ENCODE measurements at places on chromosomes 5 and 9. TPM values are rescaled to one million over a fixed set of nuclear protein-coding genes. Genes with fewer than 3 reads are reported as not detected.

The SCGB3A1 gene
- total RNA-seq: not detected

DNA sequence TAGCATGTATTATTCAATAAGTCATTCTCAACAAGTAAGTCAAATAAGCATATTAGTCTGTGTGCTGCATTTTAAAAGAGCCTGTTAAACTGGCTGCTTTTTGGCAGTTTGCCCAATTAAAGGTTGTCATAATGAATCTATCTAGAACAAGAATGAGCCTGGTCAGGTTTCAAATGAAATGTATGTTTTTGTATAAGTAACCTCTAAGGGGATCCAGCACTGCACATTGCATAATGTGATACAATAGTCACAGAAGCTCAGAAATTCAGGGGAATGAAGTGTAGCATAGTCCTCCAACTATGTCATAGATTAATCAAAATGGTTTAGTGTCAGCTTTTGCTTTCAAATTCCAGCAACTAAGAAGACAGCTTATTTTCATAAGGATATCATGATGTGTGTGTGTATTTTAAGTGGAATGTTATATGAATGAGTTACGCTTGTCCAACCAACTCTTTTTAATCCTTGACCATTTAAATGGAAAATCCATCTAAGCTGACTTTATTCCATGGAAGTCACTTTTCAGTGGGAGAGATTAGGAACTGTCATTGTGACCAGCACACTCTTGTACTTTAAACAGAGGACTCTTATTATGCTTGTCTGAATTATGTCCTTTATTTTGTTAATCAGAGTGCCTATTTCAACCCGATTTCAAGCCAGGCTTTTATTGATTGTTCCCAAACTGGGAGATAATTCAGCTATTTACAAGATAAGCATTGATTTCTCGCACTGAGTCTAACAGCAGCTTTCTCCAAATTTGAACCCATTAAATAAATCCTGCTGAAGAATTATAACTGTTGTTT lies 283.9 kb upstream of the ADAMTSL1 start:
- no peak overlapping the region for H3K4me3 ChIP-seq
- no peaks in the 10 kb centered on the region for H3K27me3 ChIP-seq
- DNase-seq: no peak
- no peak overlapping the region for H3K27ac ChIP-seq
- H3K36me3 ChIP-seq: no peaks in the 10 kb centered on the region

GRCh38 chr5:71652803-71653543 lies 65.8 kb downstream of the MCCC2 start:
- no peak overlapping the region for H3K27ac ChIP-seq
- no peaks in the 10 kb centered on the region for H3K27me3 ChIP-seq
- no peak overlapping the region for H3K4me3 ChIP-seq
- DNase-seq: no peak
- peaks cover 11% of the 10 kb centered on the region for H3K4me1 ChIP-seq

DNA sequence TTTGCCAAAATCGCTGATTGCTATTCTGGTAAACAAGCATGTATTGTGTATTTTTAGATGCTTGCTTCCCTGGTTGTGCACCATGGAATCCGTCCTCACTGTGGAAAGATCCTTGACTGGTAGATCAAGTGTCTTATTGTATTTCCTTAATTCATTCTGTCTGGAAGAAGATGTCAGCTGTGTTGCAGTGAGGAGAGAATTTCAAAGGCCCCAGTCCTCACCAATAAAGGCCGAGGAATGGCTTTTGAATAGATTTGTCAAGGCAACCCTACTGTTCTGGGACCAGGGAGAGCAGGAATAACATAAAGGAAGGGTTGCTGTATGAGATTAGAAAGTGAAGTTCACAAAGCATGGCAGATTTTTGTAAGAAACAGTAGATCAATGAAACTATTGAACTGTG lies 36.2 kb upstream of the POU5F2 start:
- H3K4me3 ChIP-seq: no peak overlapping the region
- H3K27me3 ChIP-seq: no peaks in the 10 kb centered on the region
- no peaks in the 10 kb centered on the region for H3K4me1 ChIP-seq
- no peak for DNase-seq
- peaks cover 12% of the 10 kb centered on the region for H3K36me3 ChIP-seq
- H3K27ac ChIP-seq: no peak overlapping the region

GRCh38 chr5:73352649-73353230 lies 95.8 kb downstream of the FOXD1 start:
- peaks cover 21% of the 10 kb centered on the region for H3K27me3 ChIP-seq
- no peak overlapping the region for H3K4me3 ChIP-seq
- no peak overlapping the region for H3K27ac ChIP-seq
- no peak for DNase-seq

- no peaks in the 10 kb centered on the region for H3K4me1 ChIP-seq
- H3K36me3 ChIP-seq: no peaks in the 10 kb centered on the region
- no peak overlapping the region for H3K27ac ChIP-seq
- H3K27me3 ChIP-seq: peaks cover 16% of the 10 kb centered on the region
- no peak for DNase-seq
Observed at GRCh38 chr9:134638502-134639090, 3.0 kb upstream of the COL5A1 start.

- DNase-seq: no peak
- no peak overlapping the region for H3K4me3 ChIP-seq
- no peak overlapping the region for H3K27ac ChIP-seq
- H3K4me1 ChIP-seq: no peaks in the 10 kb centered on the region
- no peaks in the 10 kb centered on the region for H3K36me3 ChIP-seq
- no peaks in the 10 kb centered on the region for H3K27me3 ChIP-seq
Observed at GRCh38 chr5:123227216-123227615, 138.2 kb downstream of the PRDM6 start.

Data from activated CD8-positive, alpha-beta T cell treated with anti-CD3 and anti-CD28 coated beads, Interleukin-2, amount 10 ng/mL, durations not matched to agents 7 days and 5 days (primary cell).